ENCODE measurements at places on chromosomes 6 and 20.

DNA sequence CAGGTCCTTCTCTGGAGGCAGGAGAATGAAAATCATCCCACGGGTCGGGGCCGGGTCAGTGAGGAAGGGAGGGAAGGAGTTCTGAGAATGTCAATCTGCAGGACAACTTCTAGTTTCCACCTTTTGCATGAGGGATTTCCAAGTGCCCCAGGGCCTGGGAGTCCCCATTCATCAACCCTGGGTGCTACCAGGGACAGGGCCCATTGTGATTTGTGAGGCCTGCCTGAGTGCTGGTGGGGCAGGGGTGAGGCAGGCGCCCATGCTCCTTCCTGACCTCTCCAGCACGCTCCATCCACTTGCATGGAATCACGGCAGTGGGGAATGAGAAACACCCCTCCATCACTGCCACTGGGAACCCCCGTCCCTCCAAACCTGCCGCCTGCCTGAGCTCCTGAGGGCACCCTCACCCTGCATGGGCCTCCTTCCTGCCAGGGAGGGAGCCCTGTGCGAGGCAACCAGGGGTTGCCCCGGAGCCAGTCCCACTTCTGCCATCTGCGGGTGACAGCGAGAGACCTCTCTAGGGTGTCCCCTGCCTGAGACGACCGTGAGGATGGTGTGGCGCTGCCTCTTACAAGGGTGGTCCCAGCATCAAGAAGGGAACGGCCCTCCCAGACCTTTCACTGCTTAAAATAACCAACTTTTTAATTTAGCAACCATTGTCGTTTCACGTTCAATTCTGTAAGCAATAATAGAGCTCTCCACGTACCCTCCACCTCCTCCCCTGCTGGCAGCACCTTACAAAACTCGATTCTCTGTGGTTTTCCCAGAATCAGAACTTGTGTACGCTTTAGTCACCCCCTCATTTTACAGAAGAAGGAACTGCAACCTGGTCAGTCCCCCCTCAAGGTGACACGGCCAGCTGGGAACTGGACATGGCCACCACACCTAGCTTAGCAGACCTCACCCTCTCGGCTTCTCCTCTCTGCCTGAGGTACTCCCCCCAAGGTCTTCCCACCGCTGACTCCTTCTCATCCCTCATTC is 28.6 kb downstream of the PMEPA1 start:
- DNase-seq: peak; percentile 11

- no peak for DNase-seq
Observed at GRCh38 chr6:90387826-90388225, 91.2 kb upstream of the BACH2 start.

- DNase-seq: no peak
Observed at GRCh38 chr20:24870881-24871280, 78.2 kb upstream of the CST7 start.

DNA sequence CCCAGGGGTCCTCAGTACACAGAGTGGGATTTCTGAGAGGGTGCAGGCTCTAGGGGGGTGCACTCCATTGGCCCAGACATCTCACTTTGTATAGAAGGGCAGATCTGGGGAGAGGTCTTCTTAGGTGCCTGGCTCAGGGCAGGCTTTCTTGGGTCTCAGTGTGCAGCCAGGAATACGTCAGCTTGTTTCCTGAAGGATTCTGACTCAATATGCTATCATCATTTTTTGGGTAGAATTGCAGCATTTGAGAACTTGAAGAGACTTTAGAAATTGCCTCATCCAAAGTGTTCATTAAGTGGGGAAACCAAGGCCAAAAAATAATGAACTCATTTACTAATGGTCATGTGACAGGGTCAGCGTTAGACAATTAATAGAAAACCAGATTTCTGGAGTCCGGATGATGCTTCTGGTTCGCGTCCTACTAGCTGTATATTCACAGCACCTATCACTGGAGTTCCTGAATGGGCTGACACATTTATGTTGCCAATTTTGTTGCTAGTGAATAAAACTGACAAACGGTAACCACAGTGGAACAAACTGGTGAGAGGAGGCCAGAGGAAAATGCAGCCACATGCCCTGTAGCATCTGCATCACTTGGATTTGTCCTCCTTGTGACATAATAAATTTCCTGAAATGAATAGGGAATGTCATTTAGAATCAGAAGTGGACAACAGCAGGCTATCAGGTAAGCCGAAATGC is 238.9 kb downstream of the TBC1D7 start:
- no peak for DNase-seq

DNA sequence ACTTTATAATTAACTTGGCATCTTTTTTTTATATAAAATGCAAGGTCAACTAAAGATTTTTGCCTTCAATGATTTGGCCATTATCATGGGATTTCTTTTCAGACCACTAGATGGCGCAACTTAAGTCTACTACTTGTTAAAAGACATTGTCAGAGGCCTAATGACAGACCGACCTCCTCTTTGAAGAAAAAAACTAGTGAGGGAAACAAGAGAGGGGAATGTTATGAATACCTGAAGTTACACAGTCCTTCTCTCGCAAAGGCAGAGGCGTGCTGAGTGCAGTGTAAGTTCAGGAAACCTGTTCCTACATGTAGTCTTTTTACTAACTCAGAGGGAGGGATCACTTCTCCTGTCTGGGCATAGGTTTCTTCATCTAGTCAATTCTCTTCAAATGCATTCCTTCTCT is 9.3 kb downstream of the TRAPPC3L start:
- no peak for DNase-seq
